SK-N-MC (cell line): ENCODE measurements at places on chromosomes 11 and 22.

DNA sequence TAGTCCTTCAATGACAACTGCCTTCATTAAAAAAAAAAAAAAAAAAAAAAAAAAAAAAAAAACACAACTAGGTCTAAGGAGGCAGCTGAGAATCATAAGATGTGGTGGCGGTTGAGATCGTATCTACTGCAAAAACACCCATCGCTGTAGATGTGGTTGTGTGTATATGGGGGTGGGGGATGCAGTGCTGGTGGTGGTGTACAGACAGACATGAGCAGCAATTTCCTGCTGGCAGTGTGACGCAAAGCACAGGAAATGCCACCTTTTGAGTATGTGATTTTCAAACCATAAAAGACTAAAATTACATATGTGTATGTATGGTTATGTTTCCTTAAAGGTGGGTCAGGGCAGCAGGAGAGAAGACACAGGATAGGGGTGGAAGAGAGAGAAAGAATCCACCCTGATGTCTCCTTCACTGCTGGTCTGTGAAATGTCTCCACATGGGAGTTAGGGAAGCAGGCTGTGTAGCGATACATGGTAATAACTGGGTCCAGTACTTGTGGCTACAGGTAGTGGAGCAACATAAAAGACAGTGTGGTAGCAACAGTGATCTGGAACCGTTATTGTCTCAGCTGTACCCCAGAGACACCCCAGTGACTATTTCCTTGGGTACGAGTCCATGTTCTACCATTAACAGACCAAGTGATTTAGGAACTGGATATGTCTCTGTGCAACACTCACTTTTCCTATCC is 57.9 kb downstream of the SYTL2 start:
- peak; percentile 51 for DNase-seq

DNA sequence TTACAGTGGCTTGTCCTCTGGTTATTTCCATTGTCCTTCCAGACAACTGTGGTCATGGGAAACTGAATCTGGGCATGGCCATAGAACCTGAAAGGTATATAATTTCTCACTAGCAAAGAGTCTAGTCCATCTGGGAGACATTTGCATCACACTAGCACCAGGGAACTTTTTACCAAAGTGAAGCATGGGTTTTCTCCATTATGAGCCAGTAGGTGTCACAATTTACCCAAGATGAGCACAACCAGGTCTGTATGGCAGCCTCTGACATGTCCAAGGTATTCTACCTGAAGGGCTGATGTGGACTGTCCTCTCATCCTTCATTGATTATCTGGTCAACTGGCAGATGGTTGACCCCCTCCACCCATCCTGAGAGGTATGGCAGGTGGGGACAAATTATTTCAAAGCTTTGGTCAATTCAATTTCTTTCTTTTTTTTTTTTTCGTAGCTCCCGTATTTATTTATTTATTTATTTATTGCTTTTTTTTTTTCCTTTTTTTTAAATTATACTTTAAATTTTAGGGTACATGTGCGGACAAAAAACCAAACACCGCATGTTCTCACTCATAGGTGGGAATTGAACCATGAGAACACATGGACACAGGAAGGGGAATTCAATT is 425.9 kb downstream of the TMEM135 start:
- no peak for DNase-seq

GRCh38 chr11:45984192-45984591 is 61.7 kb downstream of the LARGE2 start:
- DNase-seq: no peak

- DNase-seq: no peak
These were observed 16.6 kb upstream of the STK33 start for GRCh38 chr11:8610532-8611116.

GRCh38 chr22:29330753-29331152 is 15.3 kb upstream of the RASL10A start:
- no peak for DNase-seq
